ENCODE measurements at places on chromosomes 1 and 21.

DNA sequence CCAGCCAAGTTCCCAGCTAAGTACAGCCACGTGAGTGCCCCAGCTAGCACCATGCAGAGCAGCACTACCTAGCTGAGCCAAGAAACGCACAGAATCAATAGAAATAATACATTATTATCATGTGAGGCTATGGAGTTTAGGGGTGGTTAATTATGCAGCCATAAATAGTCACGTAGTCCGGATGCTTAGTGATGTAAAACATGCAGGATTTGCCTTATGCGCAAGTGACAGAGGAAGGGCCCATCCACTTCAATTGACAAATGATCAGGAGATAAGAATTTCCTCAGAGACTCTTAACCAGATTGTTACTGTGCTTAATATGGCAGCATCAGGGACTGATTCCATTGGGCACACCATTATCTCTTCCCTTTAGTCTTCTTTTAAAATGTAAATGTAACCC lies 44.8 kb upstream of the DUSP10 start:
- no peaks in the 10 kb centered on the region for H3K4me1 ChIP-seq
- no peak overlapping the region for H3K4me3 ChIP-seq
- no peak for DNase-seq
- H3K27ac ChIP-seq = no peak overlapping the region
- no peaks in the 10 kb centered on the region for H3K36me3 ChIP-seq

- H3K4me3 ChIP-seq = no peak overlapping the region
- H3K36me3 ChIP-seq = peaks cover 6% of the 10 kb centered on the region
- DNase-seq = no peak
- H3K27ac ChIP-seq = no peak overlapping the region
These were observed 27.8 kb upstream of the FOXE3 start for GRCh38 chr1:47388030-47388890.

DNA sequence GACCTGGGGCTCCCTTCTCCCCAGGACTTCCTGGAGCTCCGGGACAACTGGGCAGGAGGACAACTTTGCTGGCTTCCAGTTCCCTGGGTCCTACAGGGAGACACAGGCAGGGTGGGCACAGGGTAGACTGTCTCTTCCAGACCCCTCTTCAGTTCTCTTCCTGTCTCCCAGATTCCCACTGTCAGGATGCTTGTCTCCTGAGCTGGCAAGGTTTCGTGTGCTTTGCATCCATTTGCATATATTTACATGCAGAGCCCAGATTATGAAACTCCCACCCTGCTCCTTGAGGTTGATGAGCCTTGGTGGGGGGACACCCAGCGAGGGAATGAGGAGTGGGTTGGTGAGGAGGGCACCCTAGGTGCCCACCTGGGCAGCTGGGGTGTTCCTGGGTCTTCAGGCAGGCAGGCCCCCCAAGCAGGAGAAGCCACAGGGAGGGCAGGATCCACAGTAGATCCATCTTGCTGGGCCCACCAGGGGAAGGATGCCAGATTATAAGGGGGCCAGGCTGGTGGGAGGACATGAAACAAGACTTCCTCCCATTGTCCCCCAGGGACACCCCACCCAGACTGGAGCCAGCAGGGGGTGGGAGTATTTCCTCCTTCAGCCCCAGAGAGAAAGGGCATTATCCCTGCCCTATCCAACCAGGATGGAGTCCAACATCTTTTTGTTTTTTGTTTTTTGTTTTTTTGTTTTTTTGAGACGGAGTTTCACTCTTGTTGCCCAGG lies at the start of gene FCN3:
Gene FCN3 (minus strand): TSS at position 463 of the 725 bp plus-strand sequence. CDS start 6 bp downstream, at position 457.
- DNase-seq = no peak
- H3K4me3 ChIP-seq = no peak within 1 kb of the TSS
- peaks cover 20% of the 10 kb centered on the region for H3K4me1 ChIP-seq
- no peak within 1 kb of the TSS for H3K27ac ChIP-seq
- peaks cover 13% of the 10 kb centered on the region for H3K27me3 ChIP-seq

DNA sequence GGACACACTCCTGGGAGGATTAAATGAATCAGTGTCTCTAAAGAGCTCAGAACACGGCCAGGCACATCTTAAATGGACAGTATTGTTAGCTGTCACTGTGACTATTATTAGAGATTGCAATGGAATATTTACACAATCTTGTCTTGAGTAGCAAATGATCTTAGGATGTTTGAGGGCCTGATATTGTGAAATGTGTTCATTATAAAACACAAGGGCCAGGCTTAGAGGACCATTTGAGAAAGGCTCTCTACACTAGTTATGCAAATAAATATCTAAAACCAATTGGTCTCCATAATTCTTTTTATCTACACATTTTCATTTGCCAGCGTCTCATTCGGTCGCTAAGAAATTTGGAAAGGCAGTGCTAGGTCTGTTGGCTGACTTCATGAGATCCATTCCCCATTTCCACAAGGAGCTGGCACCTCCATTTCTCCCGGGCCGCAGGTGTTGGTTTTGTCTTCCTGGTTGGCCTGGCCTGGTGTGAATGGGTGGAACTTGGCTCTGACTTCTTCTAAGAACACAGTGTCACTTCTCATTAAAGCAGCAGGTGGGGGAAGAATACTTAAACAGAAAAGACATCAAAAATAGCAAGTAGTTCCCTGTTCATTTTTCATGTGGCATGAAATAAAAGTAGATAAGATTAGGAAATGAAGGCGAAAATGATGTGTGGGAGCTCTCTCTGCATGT lies 56.0 kb upstream of the PLXNA2 start:
- H3K36me3 ChIP-seq = no peaks in the 10 kb centered on the region
- no peak overlapping the region for H3K27ac ChIP-seq
- peaks cover 5% of the 10 kb centered on the region for H3K4me1 ChIP-seq
- peaks cover 13% of the 10 kb centered on the region for H3K27me3 ChIP-seq
- DNase-seq = no peak
- no peak overlapping the region for H3K4me3 ChIP-seq

DNA sequence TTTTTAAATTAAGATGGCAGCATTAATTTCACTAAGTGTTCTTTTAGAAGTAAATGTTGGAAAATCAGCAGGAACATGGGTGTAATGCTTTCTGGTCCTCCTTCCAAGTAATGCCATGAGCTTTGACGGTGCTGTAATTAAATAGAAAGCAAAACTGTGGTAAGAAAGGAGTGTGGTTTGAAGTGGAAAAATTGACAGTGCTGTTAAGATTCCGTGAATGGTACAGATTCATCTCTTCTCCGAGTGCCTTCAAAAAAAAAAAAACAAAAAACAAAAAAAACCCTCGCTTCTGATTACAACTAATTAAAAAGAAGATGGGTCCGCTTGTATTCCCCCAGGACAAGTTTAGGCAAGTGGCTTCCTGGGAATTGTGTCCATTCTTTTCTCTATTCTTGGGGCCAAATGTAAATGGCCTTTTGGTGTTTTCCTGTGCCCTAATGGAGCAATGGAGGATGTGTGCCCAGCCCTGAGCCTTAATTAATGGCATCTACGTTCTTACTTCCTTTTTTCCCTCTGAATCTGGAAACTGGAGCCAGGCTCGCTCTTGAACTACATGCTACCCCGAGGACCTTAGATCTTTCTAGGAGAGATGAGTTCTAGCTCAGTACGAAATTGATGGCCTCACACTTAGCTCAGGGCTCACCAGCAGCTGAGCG lies 5.1 kb downstream of the LMO4 start:
- H3K27me3 ChIP-seq = no peaks in the 10 kb centered on the region
- peak overlapping the region; percentile 70 for H3K27ac ChIP-seq
- peak overlapping the region; percentile 95 for H3K4me3 ChIP-seq
- DNase-seq = no peak
- peaks cover 67% of the 10 kb centered on the region for H3K4me1 ChIP-seq

DNA sequence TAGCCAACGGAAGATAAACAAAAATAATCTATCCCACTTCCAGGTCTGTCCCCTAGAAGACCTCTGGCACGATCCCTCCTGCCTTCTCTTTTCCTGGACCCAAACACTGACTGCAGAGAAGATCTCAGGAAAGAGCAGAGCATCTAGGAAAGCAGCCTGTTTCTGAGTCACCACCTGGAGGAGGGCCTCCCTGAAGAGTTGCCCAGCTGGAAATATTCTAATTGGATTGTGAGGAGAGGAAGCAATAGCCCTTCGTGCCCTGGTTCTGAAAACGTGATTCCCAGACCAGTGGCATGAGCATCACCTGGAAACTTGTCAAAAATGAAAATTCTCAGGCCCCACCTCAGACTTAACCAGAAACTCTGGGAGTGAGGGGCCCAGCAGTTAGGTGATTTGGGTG lies 411.1 kb downstream of the SETD4 start:
- H3K4me1 ChIP-seq = peaks cover 12% of the 10 kb centered on the region
- H3K4me3 ChIP-seq = no peak overlapping the region
- H3K27ac ChIP-seq = peak overlapping the region; percentile 10
- no peaks in the 10 kb centered on the region for H3K36me3 ChIP-seq

DNA sequence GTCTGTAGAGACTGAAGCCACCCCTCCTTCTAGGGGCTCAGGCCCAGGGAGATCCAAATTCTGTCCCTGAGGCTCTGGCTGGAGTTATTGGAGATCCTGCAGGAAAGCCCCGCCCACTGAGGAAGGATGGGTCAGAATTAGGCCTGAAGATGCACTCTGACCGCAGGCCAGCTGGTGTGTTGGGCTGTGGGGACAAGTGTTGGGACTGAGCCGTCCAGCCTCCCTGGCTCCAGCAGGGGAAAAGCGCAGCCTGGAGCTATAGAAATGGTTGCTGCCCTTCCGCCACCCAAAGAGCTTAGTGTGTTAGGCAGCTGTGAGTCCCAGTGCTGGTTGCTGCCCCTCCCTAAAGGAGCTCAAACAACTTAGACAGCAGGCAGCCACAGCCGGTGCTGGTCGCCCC lies 33.0 kb upstream of the PRRX1 start:
- H3K4me3 ChIP-seq = no peak overlapping the region
- H3K36me3 ChIP-seq = no peaks in the 10 kb centered on the region
- no peaks in the 10 kb centered on the region for H3K4me1 ChIP-seq
- peaks cover 3% of the 10 kb centered on the region for H3K27me3 ChIP-seq
- no peak for DNase-seq
- no peak overlapping the region for H3K27ac ChIP-seq

GRCh38 chr1:68571454-68572235 lies 74.8 kb upstream of the DEPDC1 start:
- no peaks in the 10 kb centered on the region for H3K4me1 ChIP-seq
- no peak overlapping the region for H3K4me3 ChIP-seq
- no peak overlapping the region for H3K27ac ChIP-seq
- H3K27me3 ChIP-seq = peaks cover 3% of the 10 kb centered on the region
- DNase-seq = no peak

- no peak overlapping the region for H3K4me3 ChIP-seq
- no peak for DNase-seq
- no peak overlapping the region for H3K27ac ChIP-seq
- peaks cover 29% of the 10 kb centered on the region for H3K36me3 ChIP-seq
These were observed 67.7 kb downstream of the MRPL39 start for GRCh38 chr21:25539606-25540005.

GRCh38 chr21:38181096-38181495 lies 75.7 kb upstream of the KCNJ15 start:
- DNase-seq = no peak
- H3K27me3 ChIP-seq = no peaks in the 10 kb centered on the region
- no peaks in the 10 kb centered on the region for H3K36me3 ChIP-seq
- H3K27ac ChIP-seq = no peak overlapping the region
- H3K4me1 ChIP-seq = peaks cover 11% of the 10 kb centered on the region

DNA sequence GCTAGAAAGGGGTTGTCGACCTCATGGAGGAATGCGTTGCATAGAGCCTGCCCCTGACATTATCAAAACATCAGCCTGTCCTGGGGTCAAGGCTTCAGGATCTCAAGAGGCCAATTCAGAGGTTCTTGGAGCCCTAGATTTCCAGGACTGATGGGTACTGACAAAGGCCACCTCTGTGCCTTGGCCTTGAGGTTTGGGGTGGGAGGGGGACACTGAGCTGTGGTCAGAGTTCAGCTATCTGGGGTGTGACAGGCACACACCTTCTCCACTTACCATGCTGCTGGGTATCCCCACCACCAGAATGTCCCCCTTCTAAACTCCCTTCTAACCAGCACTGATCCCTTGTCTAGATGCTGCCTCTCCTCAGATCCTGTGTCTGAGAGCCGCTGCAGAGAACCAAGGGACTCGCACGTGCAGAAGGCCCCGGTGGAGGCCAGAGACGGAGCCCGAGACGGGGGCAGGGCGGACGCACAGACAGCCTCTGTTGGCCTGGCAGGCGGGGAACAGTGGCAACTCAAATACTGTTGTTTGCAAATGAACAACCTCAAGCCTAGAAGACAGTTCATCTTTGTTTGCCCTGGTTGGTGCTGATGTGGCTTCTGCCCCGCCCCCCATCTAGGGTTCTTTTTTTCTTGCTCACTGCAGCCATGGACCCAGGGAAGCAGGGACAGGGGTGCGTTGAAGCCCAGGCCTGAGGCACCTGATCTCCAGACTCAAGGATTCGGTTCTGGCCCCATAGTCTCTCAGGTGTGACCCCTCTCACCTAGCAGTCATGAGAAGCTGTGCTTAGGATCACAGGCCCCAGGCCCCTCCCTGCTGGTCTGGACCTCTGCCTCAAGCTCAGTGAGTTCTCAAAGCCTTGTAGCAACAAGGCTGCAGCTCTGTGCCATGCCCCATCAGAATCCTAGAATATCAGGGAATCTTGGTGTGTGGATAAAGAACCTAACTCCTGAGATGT lies 28.1 kb upstream of the CSF1 start:
- peaks cover 86% of the 10 kb centered on the region for H3K4me1 ChIP-seq
- peaks cover 14% of the 10 kb centered on the region for H3K27me3 ChIP-seq
- no peak for DNase-seq
- H3K36me3 ChIP-seq = no peaks in the 10 kb centered on the region
- H3K4me3 ChIP-seq = no peak overlapping the region
- H3K27ac ChIP-seq = no peak overlapping the region

GRCh38 chr1:242412921-242413320 lies 111.6 kb downstream of the PLD5 start:
- no peak for DNase-seq
- peaks cover 12% of the 10 kb centered on the region for H3K27me3 ChIP-seq
- no peak overlapping the region for H3K4me3 ChIP-seq
- no peaks in the 10 kb centered on the region for H3K36me3 ChIP-seq

DNA sequence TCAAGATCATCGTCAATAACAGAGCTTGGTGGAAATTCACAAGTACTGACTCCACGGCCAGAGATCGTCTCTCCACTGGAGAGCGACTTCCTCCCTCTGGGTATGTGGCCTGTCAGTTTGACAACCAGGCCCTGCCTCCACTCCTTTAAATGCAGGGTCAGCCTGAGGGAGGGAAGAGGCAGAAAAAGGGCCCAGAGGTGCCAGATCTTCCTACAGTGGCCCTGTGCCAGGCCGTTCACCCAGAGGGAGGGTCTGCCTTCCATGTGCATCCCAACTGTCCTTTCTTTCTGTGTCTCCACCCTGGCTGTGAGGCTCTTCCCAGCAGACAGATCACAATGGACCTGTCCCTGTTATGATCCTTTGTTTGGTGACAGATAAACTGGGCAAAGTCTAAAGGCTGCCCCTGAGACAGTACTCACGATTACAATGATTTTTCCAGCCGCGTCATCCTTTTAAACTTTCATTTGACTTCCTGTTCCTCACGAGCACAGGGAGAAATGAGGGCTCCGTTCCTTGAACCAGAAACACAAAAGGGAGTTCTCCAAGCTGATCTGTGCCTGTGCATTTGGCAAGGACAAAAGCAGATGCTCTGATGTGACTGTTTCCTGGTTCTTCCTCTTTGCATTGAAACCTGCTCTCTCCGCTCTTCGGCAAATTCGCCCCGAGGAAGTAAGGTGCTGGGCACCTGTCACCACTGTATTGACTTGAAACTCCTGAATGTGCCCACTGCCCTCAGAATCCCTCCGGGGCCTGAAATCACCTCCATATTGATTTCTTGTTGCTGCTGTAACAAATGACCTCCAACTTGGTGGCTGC lies 126.7 kb downstream of the PGBD5 start:
- H3K27me3 ChIP-seq = peaks cover 6% of the 10 kb centered on the region
- no peak overlapping the region for H3K4me3 ChIP-seq
- no peak overlapping the region for H3K27ac ChIP-seq
- no peaks in the 10 kb centered on the region for H3K36me3 ChIP-seq
